ENCODE measurements at places on chromosomes 1 and 21.

DNA sequence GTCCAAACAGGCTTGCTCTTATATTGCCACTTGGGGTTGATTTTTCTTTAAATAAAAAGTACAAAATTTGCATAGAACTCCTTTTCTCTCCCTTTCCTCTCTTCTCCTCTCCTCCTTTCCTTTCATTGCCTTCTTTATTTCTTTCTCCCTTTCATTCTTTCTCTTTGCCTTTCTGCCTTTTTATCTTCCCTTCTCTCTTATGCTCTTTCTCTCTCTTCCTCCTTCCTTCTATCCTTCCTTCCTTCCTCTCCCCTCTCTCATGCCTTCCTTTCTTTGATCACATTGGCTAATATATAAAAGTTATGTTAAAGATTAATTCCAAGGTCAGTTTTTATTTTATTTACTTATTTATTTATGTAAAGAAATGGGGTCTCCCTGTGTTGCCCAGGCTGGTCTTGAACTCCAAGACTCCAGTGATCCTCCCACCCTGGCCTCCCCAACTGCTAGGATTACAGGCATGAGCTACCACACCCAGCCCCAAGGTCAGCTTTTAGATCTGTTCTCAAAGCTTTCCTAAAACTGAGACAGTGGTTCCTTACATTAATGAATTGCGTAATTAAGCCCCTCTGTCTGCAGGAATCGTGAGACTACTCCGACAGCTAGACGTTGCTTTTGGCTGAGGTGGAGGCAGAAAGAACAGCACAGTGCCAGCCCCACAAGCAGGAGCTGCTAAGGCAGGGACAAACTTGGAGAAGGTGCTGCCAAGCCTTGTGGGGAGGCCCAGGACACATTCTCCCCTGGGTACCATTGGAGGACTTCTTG lies 361.9 kb downstream of the SIPA1L2 start:
- DNase-seq, result no peak

GRCh38 chr1:229285440-229285839 lies 14.5 kb downstream of the RAB4A start:
- DNase-seq, result no peak

DNA sequence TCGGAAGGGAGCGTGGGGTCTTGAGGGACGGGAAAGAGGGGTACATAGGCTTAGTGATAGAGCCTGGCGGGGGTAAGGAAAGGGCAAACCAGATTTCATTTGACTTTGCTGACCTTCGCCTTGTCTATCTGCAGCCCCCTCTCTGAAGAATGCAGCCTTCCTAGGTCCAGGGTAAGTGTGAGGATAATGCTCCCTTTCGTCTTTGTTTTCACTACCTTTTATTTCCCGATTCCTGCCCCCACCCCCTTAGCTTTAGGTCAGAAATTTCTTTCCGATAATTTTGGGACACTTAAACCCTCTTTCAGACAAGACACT lies 396 bp downstream of the ATP5PB start:
- no peak for DNase-seq

DNA sequence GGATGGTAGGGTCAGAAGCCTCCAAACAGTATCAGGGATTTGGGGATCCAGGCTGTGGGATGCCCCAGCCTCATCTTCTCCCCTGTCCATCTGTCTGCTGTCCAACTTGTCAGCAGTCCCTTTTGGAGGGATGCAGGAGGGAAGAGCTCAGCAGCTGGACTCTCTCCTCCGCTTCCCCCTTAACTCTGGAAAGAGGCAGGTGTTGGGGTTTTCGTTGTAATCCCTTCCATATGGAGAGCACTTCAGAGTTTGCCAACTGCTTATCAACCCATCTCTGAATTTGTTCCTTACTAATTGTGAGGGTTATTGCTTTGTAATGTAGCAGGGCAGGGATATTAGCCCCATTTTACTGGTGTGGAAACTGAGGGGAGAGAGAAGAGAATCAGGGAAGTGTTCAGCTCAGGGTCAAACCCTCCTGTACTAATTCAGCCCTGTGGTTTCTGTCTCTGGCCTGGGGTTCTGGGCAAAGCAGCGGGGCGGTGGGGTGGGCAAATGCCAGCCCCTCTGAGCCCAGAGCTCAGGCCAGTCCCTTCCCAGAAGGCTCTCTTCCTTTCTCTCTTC lies 3.2 kb downstream of the CITED4 start:
- no peak for DNase-seq

DNA sequence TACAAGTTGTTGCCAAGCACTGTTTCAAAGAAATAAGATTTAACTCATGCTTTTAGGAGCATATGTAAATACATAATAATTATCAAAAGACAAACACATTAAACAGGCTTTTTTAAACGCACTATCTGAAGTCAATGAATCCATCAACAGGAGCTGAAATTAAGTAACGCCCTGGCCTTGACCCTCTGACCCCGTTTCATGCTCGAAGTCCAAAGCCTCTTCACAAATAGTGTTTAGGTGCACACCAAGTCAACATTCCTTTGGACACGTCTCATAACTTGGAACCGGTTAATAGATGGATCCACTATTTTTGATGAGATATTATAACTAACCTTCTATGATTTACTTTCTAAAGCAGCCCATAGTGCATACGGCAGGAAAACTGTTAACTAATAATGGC lies 209.3 kb downstream of the GABPA start:
- no peak for DNase-seq

DNA sequence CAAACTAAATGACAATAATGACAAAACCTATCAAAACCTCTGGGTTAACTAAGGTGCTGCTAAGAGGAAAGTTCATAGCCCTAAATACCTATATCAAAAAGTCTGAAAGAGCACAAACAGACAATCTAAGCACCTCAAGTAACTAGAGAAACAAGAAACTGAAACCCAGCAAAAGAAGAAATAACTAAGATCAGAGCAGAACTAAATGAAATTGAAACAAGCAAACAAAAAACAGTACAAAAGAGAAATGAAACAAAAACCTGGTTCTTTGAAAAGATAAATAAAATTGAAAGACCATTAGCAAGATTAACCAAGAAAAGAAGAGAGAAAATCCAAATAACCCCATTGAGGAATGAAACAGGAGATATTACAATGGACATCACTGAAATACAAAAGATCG lies 44.8 kb upstream of the KIAA0040 start:
- no peak for DNase-seq

- no peak for DNase-seq
These were observed 111.3 kb downstream of the PATJ start for GRCh38 chr1:61853583-61853982.

GRCh38 chr1:50841791-50842387 lies 118.2 kb downstream of the FAF1 start:
- DNase-seq, result no peak

- DNase-seq, result no peak
These were observed 39.4 kb upstream of the NGF start for GRCh38 chr1:115377411-115377810.

DNA sequence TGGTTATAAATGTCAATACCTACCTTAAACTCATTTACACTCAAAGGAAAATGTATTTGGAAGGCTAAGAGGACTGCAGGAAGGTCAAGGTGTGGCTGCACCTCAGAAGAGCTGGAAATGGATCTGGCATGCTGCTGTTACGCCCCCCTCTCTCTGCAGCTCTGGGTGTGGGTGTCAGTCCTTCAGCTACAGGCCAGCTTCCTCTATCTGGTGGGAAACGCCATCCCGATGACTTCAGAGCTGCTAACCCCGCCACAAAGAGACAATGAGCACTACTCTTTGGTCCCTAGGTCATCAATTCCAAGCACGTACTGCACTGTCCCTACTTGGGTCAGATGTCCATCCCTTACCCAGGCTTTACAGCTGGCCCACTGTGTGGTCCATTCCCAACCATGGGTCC lies 74.2 kb downstream of the TEX35 start:
- no peak for DNase-seq

GRCh38 chr1:24136956-24137539 lies 5.9 kb downstream of the IL22RA1 start:
- DNase-seq, result no peak

- DNase-seq, result no peak
These were observed 372.5 kb upstream of the ST6GALNAC5 start for GRCh38 chr1:76494807-76495206.

DNA sequence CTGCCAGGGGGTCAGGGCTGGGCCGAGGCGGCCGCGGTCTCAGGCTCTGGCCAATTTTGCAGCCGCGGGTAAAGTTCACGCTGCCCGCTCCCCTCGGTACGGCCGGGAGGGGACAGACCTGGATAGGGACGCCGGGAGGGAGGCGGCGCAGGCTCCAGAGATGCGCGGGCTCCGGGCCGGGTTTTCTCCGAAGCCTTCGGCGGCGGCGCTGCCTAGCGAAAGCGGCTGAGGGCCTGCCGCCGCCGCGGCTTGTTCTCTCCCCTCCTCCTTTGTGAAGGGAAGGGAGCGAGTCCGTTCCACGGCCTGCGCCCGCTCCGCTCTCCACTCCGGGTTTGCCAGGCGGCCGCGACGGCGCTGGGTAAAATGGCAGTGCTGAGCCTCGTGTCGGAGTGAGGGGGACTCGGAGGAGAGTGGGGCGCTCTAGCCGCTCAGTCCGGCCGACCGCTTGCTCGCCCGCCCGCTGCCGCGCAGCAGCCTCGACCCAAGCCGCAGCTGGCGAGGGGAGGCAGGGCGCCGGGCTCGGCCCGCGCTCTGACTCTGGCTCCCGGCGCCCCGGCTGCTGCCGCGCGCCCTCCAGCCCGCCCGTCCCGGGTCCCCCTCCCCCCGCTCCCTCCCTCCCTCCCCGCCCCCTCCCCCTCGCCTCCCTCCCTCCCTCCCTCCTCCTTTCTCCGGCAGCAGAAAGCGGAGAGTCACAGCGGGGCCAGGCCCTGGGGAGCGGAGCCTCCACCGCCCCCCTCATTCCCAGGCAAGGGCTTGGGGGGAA lies at the start of gene ARID1A:
Gene ARID1A, plus strand, starts transcription at position 660 of the 763 bp plus-strand sequence. CDS start 389 bp downstream, outside the sequence.
- peak; percentile 98 for DNase-seq

DNA sequence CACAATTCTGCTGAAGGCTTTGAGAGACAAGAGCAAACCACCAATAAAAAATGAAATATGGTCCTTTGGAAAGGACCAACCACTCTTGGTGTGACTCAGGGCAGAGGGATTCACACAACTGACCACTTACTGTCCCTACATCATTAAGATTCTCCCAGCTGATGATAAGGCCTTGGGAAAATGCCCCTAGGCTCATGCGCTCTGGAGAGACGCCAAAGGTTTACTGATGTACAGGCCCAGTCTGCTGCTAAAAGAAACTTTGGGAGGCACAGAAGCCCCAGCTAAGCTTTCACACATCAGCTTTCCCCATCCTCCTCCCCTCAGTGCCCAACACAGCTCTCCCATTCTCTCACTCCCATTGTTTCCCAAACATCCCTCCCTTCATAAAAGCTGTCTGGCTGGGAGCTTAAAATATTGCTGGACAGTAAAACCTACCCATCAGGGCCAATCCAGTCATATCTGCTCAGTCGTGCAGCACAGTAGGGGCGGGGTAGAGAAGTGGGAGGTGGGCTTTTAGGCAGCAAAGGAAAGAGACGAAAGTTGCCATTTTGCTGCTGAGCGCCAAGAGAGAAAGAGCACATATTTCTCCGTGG lies at the start of gene GJA8:
Gene GJA8, plus strand, starts transcription at position 543 of the 593 bp plus-strand sequence. CDS start 5,161 bp downstream, outside the sequence.
- no peak for DNase-seq

- no peak for DNase-seq
These were observed 13.6 kb upstream of the AGMAT start for GRCh38 chr1:15598436-15598835.

DNA sequence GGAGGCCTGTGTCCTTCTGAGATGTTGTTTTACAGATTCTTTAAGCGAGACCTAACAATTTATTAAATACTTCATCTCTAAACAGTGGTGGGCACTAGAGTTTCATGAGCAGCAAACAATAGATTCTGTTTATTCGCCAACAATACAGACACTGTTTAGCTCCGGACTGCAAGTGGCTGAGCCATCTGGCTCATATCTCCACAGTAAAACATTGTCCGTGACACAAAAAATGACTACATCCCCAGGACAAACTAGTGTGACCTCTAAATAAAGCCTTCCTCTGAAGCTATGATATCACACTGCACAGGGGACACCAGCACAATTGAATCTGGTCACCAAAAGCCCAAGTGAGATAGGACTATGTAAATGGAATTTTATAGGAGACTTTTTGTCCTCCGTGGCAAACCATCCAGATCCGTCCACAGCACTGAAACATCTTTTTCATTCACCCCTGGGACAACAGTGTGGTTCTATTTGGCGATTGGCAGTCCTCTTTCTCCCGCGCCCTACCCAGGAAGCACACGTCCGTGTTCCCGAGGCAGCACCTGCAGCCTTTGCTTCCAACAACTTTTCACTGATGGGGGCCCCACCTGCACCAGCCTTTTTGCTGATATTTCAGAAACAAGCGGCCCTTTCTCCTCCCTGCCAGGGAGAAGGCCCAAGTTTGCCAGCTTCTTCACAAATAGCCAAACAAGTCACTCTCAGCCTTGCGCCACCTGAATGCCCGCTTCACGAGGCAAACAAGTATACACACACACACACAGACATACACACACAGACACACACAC lies 47.4 kb downstream of the OLIG1 start:
- no peak for DNase-seq

- no peak for DNase-seq
These were observed 202.5 kb downstream of the FGGY start for GRCh38 chr1:59499273-59499942.

DNA sequence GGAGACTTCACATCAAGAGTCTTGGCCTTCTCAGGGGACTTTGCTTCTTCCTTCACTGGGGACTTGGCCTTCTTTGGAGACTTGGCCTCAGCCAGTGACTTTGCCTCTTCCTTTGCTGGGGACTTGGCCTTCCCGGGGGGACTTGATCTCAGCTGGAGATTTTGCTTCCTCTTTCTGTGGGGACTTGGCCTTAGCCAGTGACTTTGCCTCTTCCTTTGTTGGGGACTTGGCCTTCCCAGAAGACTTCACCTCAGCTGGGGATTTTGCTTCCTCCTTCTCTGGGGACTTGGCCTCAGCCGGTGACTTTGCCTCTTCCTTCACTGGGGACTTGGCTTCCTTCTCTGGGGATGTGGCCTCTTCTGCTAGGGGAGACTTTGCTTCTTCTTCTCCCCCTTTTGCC lies 13.5 kb upstream of the CD2 start:
- no peak for DNase-seq

GRCh38 chr1:161962091-161962887 lies 61.4 kb downstream of the OLFML2B start:
- no peak for DNase-seq

DNA sequence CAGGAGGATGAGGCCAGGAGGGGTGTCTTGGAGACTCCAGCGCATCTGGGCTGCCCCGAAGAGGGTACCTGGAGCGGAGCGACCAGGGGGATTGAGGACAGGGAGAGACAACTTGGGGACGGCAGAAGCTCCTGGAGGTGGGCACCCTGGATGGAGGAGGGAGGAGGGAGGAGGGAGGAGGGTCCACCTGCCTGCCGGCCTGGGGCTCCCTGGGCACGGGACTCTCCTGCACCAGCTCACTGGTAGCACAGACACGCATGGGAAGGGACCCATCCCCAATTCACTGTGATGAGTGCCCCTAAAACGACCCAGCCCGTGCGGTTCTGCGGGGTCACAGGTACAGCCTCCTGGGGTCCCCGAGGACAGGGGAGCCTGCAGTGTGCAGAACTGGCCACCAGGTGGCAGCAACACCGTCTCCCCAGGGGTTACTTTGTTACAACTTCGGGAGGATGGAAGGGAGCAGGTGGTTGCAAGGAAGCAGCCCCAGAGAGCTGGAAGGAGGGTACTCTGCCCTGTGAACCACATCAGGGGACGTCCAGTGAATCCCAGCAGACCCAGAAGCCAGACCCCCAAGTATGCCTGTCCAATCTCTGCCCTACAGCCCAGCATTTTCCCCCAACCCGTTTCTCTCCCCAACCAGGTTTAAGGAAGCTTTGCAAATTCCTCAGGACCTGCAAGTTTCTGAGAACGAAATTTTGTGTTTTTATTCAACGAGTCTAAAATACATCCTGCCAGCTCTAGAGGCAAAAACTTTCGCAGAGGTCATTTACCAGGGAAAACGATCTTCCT lies 482.4 kb downstream of the NPHP4 start:
- peak; percentile 70 for DNase-seq
